ENCODE measurements at places on chromosomes 11 and 22. TPM values are rescaled to one million over a fixed set of nuclear protein-coding genes. Genes with fewer than 3 reads are reported as not detected.

- no peak for DNase-seq
Measured at GRCh38 chr22:36636916-36637315, 66.6 kb downstream of the CACNG2 start.

GRCh38 chr11:12106501-12106900 is 3.9 kb upstream of the MICAL2 start:
- no peak for DNase-seq

- DNase-seq = no peak
Measured at GRCh38 chr22:40088818-40089217, 88.9 kb upstream of the TNRC6B start.

The SPTBN2 gene
- total RNA-seq = 88.6 TPM

- DNase-seq = no peak
Measured at GRCh38 chr11:96470521-96470920, 80.7 kb downstream of the JRKL start.

GRCh38 chr11:46293641-46294103 is 16.2 kb downstream of the CREB3L1 start:
- DNase-seq = no peak

- no peak for DNase-seq
Measured at GRCh38 chr11:46012185-46012584, 89.7 kb downstream of the LARGE2 start.

DNA sequence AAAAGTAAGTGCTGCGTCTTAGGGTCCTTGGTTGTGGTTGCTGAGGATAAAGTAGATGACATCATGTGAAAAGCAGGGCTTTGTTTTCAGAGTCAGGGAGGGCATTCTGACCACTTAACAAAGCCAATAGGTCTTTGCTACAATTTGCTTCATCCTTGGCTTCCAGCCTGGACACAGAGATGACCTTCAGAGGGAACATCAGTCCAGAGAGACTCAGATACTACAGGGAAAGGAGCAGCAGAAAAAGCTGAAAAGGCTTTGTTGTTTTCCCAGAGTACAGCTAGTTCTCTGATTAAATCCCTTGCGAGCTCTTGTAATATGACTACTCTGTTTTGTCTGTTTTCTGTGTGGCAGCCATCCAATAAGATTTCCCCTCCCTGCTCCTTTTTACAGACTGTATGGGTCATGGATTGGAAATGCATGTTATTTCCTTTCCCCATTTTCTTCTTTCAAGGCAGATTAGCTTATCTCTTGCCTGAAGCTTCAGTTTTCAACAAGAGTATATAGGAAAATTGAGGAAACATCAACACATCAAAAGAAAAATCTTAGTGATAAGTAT is 31.9 kb downstream of the ATG13 start:
- DNase-seq = peak; percentile 34

GRCh38 chr11:36135076-36135475 is 154.1 kb downstream of the COMMD9 start:
- no peak for DNase-seq

All from renal cortical epithelial cell (primary cell).